ENCODE measurements at places on chromosomes 5 and 9.
A peak's percentile ranks its signal among the peaks of the same experiment; 100 is the strongest.

- DNase-seq, result no peak
Measured at GRCh38 chr9:118596374-118597015, 772.7 kb downstream of the BRINP1 start.

- no peak for DNase-seq
Measured at GRCh38 chr5:137573376-137573775, 74.2 kb upstream of the SPOCK1 start.

DNA sequence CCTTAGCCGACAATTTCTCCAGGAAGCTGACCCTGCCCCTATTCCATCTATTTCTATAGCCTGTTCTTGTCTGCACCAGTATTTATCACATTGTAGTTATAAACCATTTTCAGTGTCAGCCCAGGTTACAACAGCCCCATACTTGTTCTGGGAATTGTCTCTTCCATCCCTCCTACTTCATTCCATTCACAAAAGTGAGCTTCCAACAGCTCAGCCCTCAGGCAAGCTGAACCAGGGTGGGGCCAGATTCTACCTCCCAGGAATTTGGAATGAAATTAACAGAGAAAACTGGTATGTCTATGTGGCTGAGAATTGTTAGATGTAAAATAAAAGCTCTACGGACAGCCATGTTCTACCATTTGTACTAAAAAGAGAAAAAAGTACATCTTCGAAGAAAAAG, 36.1 kb downstream of the STRBP start:
- no peak for DNase-seq

GRCh38 chr5:165015126-165015525, 1509.7 kb downstream of the MAT2B start:
- no peak for DNase-seq

DNA sequence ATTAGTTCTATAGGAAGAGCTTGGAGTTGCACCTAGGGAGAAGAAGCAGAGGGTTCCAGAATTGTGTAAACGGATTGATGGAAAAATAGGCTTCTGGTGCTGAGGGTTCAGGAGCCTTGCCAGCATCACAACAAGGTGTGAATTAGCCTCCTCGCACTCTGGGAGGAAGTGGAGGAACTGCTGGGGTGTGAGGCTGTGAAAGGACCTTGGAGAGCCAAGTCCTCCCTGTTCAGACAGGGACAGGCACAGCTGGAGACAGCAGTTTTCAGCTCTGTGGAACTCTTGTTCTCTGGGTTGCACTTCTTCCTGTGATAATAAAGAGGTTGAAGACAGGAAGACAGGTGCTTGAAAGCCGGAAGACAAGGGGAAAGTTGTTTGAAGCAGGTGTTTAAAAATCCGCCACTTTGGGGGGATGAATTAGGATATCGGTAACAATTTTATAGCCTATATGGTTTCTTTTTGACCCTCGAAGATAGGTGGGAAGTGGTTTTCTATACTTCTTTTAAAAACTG, 22.6 kb downstream of the DAPK1 start:
- no peak for DNase-seq

- no peak for DNase-seq
Measured at GRCh38 chr5:66538531-66538930, 57.7 kb upstream of the MAST4 start.

- peak; percentile 34 for DNase-seq
Measured at GRCh38 chr5:6194906-6195612, 183.3 kb downstream of the MED10 start.

DNA sequence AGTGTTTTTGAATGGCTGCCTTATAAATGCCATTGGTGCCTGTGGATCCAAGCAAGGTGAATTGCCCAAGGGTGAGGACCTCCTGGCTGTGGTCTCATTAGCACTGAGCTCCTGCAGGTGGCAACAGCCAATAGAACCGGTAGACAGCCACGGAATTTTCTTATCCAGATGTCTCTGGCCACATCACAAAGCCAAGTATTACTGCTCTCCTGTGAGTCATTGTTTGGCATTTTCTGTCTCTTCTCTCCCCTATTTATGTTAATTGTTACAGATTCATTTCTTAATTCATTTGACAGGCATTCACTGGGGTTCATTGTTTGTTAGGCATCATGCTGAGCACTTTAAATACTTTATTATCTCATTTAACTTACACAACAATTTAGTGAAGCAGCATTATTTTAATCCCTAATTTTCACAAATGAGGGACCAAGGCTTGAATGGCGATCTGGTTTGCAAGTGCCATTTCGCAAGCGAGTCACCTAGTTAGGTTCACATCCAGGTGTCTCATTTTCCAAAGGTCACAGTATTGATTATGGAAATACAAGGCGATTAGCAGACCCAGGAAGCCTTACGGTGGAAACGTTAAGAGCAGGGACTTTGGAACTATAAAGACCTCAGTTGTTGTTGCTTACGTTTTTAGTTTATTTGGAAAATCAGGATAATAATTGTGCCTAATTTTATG, 58.2 kb upstream of the DPYSL3 start:
- DNase-seq, result no peak

- no peak for DNase-seq
Measured at GRCh38 chr5:127184851-127185250, 105.7 kb upstream of the MEGF10 start.

DNA sequence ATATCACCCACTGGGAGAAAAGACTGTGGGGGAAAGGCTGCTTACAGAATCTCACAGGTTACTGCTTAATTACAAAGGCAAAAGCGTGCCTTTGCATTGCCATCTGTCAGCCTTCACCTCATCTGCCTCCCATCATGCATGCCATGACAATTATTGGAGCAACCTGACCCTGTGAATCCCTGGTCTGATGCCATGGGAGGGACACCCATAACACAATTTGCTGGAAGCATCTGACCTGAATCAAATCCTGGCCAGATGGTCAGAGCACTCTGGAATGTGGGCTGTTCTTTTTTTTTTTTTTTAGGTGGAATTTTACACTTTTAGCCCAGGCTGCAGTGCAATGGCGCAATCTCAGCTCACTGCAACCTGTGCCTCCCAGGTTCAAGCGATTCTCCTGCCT, 11.6 kb upstream of the RETREG1 start:
- DNase-seq, result no peak

GRCh38 chr5:39691993-39692392, 267.2 kb upstream of the DAB2 start:
- no peak for DNase-seq

GRCh38 chr5:96196407-96196806, 234.8 kb upstream of the ELL2 start:
- DNase-seq, result no peak

DNA sequence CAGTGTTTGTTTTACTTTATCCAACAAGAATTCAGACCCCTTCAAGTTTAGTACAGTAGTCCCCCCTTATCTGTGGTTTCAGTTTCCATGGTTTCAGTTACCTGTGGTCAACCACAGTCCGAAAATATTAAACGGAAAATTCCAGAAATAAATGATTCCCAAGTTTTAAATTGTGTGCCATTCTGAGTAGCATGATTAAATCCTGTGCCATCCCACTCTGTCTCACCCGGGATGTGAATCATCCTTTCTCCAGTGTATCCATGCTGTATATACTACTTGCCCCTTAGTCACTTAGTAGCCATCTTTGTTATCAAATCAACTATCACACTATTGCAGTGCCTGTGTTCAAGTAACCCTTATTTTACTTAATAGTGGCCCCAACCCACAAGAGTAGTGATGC, 153.8 kb upstream of the RASA1 start:
- DNase-seq, result no peak

GRCh38 chr5:61603211-61603908, 271.3 kb downstream of the ZSWIM6 start:
- no peak for DNase-seq

GRCh38 chr9:112097712-112098688, 77.1 kb downstream of the SUSD1 start:
- DNase-seq, result no peak

GRCh38 chr5:50665091-50665490, 1.3 kb upstream of the PARP8 start:
- DNase-seq, result no peak

DNA sequence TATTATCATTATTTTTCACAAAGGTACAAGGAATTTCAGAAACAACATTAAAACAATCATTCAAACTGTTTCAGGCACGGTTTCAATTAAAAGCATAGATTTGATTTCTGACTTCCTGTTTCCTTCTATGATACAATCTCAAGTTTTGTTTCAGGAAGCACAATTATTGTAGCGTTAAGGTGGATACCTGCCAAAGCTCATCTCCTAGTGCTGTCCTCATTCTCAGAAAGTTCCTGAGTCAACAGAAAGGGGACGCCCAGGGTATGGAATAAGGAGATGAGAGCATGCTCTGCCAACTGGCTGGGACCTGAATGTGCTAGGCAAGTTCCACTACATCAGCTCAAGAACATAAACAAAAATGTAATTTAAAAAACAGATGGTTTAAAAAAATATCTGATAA, 2.0 kb upstream of the TRIM14 start:
- DNase-seq, result no peak

DNA sequence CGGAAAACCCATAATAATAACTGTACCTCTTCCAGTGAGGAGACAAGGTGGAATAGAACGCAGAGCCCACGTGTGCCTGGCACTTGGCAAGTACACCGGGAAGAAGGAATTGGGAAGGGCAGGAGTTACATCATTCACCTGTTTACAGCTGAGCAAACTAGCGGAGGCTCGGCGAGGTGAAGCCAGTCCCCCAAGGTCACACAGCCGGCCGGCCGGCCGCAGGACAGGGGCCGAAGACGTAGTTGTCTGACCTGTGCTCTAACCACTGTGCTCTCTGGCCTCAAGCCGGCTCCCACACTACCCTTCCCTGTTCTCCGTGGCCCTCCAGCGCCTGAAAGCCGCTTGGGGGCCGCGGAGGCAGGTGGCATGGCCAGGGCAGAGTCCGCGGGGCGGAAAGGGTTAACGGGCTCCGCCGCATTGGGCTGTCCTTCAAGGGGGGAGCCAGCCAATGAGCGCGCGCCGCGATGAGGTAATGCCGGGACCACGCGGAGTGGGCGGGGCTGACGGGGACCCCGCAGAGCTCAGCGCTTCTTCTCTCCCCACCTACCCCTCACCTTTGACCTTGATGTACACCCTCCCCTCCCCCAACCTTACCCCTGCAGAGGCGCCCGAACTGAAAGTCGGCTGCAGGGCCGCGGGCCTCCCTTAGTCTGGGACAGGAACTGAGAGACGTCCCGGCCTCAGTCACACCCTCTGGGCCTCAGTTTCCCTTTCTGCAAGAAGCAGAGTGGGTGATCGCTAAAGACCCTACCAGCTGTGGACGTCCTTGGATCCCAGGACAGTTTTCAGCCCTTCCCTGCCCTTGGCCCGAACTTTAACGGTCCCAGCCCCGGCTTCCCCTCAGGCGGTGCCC, 125.1 kb downstream of the C9orf50 start:
- DNase-seq, result peak; percentile 94

DNA sequence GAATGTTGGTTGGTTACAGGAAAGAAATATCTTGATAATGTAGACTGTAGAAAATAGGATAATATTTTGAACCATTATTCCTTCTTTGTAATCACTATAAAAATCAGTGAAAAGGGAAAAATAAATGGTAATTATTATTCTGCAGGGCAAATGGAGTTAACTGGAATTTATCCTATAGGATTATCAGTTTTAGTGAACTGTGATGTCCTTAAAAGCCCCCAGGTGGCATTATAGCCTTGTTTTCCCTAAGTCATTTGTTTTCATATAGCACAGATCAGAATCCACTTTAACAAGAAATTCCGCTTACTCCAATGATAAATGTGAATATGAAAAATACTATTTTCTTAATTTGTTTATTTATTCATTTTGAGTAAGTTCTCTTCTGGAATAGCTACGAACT, 26.2 kb upstream of the WDR41 start:
- DNase-seq, result no peak

DNA sequence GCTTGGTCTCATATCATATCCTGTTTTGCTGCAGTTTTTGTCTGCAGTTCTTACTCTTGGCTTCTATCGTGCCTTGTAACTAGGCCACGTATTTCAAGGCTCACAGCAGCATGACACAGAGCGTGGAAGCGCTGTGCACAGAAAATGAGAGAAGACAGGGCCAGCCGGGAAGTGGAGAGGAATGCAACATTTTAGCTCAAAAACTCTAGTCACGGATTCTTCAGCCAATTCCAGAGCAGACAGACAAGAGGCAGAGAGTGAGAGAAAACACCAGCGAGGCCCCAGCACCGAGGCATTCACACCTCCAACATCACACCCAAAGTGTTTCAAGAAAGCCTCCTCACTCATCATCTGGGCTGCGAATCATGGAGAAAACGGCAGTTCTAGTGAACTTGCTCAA, 160.8 kb downstream of the DNAH5 start:
- no peak for DNase-seq

GRCh38 chr9:81191222-81191621, 498.1 kb downstream of the TLE1 start:
- no peak for DNase-seq

- DNase-seq, result no peak
Measured at GRCh38 chr9:123326662-123327093, 29.3 kb upstream of the CRB2 start.

DNA sequence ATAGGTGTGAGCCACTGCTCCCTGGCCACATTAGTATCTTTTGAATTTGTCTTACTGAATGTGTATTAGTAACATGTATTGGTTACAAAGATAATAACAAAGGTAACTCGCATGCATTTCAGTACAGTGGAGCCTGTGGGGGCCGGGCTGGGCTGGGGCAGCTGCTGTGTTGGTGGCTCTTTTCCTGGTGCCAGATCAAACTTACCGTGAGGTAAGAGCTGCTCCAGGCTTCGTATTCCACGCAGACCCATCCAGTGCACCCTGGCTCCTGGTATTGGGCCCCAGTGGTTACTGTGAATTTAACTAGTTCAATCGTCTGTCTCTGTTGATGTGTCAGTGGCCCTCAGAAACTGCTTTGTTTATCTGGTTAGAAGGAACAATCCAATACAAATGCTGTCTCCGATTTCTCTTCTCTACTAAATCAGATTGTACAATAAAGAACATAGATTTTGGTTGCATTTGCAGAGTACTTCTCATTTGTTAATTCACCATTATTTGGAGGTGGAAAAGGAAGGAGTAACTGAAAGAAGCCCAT, 15.6 kb downstream of the PRRC2B start:
- DNase-seq, result no peak

DNA sequence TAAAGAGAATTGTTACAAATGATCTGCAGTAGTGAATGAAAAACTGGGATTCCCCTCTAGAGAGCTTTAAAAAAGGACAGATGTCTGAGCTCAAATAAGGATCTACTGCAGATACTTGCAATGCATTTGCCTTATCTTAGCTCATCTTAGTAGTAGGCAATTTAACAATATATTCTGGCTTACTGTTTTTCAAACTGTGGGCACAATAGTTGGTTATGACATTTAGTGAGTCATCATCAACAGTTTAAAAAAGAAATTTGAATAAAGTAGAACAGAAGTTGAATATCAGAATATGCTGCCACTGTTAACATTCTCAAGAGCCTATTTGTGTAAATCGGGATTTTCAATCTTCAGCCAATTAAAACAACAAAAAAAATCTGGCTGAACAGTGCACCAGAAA, 6.7 kb upstream of the CAST start:
- DNase-seq, result no peak

- DNase-seq, result no peak
Measured at GRCh38 chr5:74016373-74016772, 390.4 kb downstream of the ARHGEF28 start.
